ENCODE measurements at places on chromosomes 6 and 20.
A peak's percentile ranks its signal among the peaks of the same experiment; 100 is the strongest.

- DNase-seq = no peak
These were observed 10.3 kb upstream of the BLCAP start for GRCh38 chr20:37538003-37538402.

DNA sequence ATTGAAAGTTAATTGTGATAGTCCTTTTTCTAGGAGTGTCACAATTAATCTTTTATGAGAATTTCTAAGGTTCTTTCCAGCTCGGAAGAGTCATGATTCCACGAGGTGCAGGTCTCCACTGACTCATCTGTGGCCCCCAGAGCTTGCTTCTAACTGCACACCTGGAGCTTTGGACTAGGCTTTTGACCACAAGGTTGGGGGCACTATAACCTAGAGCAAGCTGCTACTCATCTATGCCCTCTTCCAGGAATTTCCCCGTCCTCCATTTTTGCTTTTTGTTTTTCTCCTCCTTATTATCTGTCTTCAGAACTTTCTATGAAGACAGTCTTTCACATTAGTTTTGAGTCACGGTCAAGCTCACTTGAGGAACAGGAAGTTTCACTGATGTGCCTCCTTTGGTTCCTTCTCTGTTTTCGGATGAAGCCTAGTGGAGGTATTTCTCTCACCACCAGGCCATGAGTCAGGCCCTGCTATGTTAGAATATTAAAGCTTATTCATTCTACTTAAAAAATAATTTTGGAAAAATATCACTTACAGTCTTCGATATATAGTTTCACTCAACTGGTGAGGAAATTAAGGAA is 119.2 kb upstream of the INSM1 start:
- no peak for DNase-seq

GRCh38 chr6:37698264-37699137 is 818 bp upstream of the MDGA1 start:
- peak; percentile 84 for DNase-seq

GRCh38 chr20:48750376-48750775 is 77.4 kb downstream of the PREX1 start:
- DNase-seq = no peak

DNA sequence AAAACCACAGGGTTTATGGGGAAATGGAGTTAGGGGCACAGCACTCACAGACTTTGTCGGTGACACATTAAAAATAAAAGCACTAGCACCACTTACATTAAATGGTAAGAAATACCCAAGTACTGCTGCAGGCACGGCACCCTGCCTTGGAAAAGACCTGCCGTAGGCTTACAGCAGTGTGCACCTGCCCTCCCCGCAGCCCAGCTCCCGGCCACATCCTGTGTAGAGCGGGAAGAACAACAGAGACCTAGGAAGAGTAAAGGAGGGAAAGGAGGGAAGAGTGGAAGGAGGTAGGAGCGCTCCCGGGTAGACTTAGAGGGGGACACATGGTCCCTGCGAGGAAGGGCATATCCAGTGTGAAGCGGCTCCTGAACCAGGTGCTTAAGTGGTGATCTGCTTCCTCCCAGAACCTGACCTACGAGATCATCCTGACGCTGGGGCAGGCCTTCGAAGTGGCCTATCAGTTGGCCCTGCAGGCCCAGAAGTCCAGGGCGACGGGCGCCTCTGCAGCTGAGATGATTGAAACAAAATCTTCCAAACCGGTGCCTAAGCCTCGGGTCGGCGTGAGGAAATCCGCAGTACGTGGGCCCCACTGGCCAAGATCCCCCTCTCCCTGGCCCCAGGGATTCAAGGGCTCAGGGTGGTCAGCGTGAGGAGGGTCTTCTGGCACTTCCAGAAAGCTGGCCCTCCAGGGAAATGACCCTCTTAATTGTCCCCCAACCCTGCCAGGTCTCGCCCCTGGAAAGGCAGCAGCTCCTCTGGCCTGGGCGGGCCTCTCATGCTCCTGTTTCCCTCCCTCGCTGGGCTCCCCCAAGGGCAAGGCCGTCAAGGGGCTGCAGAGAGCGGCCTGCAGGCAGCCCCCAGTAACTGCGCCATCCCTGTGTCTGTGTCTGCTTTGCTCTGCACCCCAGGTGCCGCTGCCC is 55.5 kb downstream of the TCP11 start:
- peak; percentile 28 for DNase-seq

GRCh38 chr6:157194643-157195042 is 128.7 kb downstream of the TMEM242 start:
- DNase-seq = no peak

- no peak for DNase-seq
These were observed 21.9 kb upstream of the TAF8 start for GRCh38 chr6:42028234-42029061.

- peak; percentile 66 for DNase-seq
These were observed 1.6 kb downstream of the HLA-DQB1 start for GRCh38 chr6:32664827-32665362.

- DNase-seq = no peak
These were observed 438.4 kb upstream of the FLRT3 start for GRCh38 chr20:14775778-14776177.

GRCh38 chr6:134722200-134722870 is 227.6 kb downstream of the ALDH8A1 start:
- no peak for DNase-seq

DNA sequence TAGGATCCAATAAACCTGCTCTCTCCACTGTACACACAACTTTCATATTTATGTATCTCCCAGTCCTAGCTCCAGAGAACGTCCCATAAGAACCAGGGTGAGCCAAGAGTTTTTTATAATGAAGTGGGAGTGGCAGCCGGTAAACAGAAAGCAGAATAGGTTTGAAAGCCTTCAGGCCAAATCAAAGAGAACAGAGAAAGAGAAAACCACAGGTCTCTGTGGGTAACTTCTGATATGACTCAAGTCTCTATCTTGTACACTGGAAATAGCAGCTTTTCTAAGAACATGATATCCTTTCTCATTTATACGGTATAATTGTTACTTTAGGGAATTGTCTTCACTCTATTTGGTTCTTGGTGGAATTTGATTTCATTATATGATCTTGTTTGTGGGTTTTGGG is 273.6 kb downstream of the PACRG start:
- DNase-seq = no peak

DNA sequence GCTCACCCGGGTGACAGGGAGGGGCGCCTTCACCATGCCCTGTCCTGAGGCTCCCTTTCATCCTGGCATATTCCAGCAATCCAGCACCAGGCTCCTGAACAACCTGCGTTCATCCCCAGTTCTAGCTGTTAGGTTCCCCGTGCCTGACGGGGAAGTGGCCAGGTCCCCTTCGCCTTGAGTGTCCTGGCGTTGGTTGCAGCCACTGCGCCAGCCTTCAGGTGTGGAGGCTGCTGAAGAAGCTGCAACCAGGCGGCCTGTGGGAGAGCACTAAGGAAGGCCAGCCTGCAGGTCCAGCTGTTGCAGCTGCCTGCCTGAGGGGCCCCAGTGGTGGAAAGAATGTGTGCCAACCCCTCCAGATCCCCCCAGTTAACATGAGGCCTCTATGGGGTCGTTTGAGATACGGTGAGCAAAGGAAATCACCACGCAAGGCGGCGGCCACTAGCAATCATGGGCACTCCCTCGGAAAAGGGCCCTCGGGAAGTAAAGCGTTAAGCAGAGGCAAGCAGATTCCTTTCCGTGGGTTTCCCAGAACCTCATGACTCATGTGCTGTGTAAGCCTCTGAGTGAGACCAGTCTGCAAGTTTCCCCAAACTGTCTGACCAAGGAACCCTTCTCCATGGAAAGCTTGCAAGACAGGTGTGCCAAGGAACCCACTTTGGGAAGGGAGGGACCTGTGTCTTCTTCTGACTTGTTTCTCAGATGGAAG is 320.8 kb downstream of the TAF4 start:
- no peak for DNase-seq

- no peak for DNase-seq
These were observed 5.9 kb upstream of the LPIN3 start for GRCh38 chr20:41334443-41335421.

GRCh38 chr6:169323221-169323620 is 69.6 kb upstream of the THBS2 start:
- no peak for DNase-seq

DNA sequence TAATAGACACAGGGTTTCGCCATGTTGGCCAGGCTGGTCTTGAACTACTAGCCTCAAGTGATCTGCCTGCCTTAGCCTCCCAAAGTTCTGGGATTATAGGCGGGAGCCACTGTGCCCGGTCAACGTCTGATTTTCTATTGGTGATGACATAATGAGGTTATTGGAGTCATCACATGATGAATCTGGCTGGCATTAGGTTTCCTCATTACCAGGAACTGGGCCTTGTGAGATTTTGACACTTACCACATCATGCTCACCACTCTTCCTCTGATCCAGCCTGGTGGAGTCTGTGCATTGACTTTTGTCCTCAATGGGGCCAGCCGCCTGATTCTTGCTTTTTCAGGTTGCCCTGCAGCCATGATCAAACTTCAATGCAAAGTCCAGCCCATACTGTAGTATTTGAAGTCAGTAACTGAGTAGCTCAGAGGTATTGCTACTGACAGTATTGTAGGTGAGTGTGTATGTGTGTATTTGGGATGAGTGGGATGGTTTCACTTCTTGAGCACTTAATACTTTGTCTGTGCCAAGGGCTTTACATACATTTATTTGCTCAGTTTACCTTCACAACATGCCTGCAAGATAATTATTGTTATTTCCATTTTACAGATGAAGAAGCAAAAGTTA is 16.0 kb downstream of the ANKS1A start:
- DNase-seq = no peak

DNA sequence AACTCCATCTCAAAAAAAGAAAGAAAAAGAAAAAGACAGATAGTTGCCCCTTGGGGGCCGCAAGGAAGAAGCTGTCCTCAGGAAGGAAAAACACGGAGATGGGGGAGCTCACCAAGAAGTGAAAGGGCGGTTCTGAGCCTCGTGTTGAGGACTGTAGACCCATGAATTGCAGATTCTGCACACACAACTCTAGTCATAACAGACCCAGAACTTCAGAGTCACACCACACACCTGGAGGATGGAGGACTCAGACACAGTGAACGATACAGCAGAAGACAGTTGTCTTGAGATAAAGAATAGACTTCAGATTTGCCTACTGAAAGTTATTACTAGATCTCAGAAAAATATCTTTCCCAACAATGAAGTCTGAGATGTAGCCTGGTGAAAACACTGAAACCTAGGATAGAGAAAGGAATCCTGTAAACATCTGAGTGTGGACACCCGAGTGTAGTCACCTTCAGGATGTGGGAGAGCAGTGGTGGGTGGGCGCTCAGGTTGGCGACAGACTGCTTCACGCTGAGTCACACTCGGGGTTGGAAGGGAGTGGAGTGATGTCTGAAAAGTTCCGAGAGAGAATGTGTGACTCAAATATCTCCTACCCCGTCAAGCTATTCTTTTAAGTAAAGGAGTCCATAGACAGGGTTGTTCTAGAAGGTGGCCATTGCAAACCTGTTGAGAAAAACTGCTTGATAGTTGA is 88.1 kb downstream of the MAP3K4 start:
- peak; percentile 78 for DNase-seq

GRCh38 chr6:156824142-156824541 is 47.0 kb downstream of the ARID1B start:
- DNase-seq = no peak

DNA sequence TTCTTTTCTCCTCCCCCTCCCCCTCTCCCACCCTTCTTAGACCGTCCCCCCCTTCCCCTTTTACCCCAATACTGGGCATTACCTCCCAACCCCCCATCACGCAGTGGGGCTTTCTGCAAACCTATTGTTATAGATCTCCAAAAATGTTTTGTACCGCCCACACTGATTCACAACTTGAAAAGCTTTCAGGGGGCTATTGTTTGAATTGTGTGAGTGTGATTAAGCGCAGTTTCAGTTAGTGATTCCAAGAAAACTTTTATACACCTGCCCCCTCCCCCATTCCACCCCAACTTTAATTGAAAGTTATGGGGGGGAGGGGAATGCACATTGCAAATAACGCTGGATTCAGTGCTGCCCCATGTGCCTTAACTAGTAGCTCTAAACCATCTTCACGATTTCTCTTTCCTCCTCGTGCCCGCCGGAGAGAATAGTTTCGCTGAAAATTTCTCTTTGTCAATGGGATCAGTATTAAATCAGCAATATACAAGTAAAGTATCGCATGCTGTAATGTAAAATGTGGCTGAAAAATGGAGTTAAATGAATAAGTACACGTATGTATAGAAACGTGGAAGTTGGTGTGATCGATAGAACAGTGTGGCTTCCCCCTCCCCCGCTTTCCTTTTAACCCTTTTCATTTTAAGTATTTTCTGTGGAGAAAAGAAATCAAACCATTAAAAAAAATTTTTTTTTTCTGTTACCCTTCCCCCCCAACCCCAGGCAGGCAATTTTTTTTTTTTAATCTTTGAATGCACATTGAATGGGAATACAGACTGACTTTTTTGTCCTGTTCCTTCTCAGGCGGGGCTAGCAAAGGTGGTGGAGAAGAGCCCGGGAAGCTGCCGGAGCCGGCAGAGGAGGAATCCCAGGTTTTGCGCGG is 632 bp downstream of the LIN28B start:
- DNase-seq = no peak

DNA sequence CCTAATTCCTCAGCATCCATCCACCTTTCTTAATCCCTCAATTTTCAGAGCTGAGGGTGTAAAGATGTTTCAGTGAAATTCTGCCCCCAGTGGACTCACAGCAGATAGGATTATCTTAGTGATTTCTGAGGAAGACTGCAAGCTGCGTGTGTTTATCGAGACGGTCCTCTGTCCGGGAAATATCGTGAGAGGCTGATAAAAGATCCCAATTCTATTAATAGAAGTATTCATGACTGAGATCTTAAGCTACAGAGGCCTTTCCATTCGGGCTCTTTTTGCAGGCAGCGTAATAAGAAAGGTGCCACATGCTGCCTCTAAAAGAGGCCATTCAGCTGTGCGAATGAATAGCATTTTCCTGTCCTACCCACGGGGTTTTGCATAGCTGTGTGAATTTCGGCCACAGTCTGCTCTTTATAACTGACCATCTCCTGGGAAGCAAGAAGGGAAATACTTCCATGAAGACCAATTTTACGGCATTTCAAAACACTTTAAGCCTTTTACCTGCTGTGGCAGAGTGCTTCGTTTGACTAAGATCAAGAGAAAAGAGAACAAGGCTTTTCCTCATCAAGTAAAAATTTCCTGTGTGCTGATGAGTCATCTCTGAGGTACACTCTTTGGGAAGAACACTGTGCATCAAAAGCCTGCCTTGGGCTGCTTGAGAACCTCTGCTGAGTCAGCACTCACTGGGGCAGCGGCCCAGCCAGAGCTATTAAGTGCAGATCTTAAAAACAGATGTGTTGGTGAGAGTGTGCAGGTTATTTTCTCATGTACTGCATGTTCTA is 208.8 kb downstream of the ARHGAP18 start:
- DNase-seq = no peak

DNA sequence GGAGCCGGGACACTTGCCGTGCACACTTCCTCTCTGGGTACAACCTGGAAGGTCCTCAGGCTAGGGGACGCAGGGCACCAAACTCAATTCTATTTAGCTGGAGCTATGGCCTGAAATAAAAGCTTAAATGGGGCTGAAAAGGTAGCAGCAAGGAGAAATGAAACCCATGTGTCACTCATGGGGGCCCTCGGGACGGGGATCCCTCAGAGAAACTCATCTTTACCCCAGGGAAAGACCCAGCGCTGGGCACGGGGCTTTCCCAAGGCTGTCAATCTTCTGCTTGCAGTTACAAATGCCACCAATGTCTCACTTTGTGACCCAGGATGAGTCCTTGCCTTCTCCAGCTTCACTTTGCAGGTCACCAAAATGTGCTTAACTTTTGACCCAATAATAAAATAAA is 16.5 kb downstream of the SNAI1 start:
- DNase-seq = peak; percentile 72
